Astrocyte of the cerebellum (primary cell): ENCODE measurements at places on chromosomes 4 and X.

GRCh38 chrX:13248867-13249486 is 70.9 kb downstream of the ATXN3L start:
- DNase-seq: no peak

- DNase-seq: no peak
These were observed 641.6 kb downstream of the ANKRD50 start for GRCh38 chr4:124070688-124071484.

DNA sequence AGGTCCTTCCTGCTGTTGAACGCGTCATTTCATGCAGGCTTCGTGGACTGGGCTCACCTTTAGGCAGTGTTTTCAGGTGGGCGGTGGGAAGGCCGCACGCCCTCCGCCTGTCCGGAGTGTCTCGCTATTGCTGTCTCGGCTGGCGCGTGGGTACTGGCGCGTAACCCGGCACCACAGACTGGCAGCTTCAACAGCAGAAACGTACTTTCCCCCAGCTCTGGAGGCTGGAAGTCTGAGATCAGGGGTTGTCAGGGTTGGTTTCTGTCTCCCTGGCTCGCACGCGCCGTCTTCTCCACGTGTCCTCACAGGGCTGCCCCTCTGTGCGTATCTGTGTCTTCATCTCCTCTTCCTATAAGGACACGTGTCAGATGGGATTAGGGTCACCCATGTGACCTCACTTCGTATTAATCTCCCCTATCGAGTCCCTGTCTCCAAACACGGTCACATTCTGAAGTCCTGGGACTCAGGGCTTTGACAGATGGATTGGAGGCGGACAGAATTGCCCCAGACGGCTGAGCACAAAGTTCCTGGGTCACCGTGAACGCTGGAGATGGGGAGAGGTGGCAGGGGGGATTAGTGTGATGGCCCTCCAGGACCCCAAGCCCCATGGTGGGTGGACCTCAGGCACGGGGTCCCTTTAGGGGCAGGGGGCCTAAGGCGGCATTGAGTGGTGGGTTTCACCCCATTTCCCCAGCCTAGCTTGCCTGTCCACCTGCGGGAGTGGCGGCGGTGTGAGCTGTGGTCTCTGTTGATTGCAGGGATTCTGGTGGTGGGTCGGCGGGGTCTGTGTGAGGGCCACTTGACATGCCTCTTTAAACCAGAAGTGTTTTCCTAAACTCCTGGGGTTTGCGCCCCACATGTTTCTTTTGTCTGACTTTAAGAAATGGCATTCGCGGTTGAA is 83.4 kb upstream of the LRPAP1 start:
- DNase-seq: no peak

DNA sequence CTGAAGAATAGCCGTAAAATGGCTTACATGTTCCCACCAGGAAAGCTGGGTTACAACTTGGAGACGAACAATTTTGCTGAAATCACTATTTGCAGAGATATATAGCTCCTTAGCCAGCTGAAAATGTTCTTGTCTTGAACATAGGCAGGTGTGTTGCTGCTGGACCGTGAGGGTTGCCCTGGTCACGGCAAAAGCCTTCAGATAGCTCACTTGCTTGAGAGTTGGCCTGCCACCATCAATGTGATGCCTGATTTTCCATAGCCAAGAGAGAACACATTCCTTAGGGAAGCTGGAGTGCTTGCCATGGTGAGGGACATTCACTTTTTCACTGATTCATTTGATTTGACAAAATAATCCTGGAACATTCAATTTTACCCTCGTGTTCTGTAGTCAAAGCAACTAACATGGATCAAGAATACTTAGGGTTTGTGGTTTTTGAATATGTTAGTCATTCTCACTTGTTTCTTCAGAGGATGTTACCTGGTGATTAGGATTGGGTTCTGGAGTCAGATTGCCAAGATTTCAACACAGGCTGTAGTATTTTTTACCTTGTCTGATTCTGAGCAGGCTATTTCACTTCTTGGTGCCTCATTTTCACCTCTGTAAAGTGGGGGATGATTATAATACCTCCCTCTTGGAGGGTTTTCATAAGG is 536.9 kb downstream of the RAPGEF2 start:
- peak; percentile 37 for DNase-seq

- no peak for DNase-seq
These were observed 101.8 kb upstream of the NPY2R start for GRCh38 chr4:155106629-155107028.

DNA sequence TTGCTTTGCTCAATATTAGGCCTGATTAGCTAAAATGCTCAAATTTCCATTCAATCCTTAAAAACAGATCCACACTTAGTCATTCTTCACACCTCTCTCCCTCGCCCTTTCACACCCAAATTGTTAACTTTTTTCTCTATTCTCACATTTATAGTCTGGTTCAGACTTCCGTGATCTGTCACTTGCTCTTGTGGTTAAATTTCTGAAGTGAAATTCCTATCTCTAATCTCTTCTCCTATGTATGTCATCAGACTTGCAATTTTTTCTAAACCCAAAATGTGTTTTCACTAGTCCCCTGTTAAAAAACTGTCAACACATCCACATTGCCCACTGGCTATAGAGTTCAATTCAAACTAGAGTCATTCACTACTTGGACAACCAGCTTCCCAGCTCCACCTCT is 63.2 kb downstream of the SNCA start:
- no peak for DNase-seq

- DNase-seq: no peak
These were observed 172.2 kb downstream of the HHIP start for GRCh38 chr4:144818136-144818535.

- DNase-seq: no peak
These were observed 15.7 kb downstream of the HELT start for GRCh38 chr4:185033950-185034349.

DNA sequence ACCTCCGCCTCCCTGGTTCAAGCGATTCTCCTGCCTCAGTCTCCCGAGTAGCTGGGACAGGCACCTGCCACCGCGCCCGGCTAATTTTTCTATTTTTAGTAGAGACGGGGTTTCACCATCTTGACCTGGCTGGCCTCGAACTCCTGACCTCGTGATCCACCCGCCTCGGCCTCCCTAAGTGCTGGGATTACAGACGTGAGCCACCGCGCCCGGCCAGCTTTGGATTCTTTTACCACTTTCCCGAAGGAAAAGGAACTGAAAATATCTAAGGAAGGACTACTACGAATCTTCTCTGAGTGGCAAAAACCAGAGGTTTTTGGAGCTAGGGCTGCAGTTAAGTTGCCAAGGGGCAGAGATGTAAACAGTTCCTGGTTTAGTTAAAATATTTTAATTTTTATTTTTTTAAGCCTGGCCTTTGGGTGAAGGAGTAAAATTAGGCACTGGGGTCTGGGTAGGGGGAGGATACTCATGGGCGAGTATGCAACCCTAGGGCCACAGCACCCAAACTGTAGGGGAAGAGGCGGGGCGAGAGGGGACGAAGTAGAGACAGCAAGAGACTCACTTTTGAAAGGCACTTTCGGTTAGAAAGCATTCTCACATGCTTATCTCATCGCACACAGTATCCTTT is 525 bp upstream of the CISD2 start:
- DNase-seq: no peak

GRCh38 chrX:44843753-44844152 is at the start of gene DUSP21:
TSS of gene DUSP21 (plus strand) at chrX:44844021. CDS start at chrX:44844133, 112 bp downstream.
- DNase-seq: no peak

DNA sequence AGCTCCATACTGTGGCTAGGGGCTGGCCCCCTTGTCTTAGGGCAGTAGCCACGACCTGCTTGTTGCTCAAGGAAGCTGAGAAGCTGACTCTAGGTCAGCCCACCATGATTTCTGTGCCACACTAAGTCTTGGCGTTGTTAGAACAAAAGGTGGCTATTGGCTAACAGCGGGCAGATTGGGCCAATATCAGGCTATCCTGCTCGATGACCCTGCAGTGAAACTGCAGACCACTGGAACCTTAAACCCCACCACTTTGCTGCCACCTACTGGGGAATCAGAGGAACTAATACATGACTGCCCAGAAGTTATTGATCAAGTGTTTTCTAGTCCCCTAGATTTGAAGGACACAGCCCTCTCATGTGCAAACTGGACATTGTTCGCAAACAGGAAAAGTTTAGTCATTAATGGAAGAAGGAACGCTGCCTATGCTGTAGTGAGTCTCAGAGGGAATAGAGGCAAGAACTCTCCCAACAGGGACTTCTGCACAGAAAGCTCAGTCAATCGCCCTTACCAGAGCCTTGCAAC is 17.0 kb upstream of the PAPSS1 start:
- DNase-seq: peak; percentile 19
